ENCODE measurements at places on chromosomes 3 and 15.

DNA sequence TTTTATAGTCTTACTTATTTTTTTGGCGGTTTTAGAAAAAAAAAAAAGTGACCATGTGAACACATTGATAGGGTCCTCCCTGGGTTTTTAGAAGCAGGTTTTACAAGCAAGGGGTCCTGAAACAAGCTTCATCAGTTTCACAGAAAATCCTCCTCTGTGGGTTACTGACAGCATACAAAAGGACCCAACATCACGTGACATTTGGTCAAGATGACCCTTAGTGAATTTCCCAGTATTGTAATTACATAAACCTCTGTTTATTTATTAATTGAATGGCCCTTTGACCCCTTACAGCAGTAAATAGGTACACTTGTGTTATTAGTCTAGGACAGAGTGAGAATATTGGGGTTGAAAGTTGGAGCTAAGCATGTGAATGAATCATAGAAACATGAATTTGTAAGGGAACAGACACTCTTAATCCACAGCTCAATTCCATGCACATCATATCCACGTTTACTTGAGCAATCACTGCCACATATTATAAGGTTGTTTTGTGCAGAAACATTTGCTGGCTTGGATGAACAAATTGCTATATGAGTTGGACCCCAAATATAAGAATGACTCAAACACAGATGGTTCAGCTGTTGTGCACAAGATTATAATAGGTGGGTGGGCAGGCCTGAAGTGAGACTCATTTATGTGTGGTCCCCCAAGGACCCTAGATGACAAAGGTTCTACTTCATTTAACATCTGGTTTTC is 137.5 kb downstream of the ZNF385D start:
- no peak for DNase-seq

- no peak for DNase-seq
Observed at GRCh38 chr3:143277531-143277930, 158.0 kb downstream of the CHST2 start.

GRCh38 chr15:67824976-67825880 is at the start of gene SKOR1:
SKOR1 (plus strand) TSS chr15:67825509; CDS start chr15:67825603, 94 bp downstream.
- DNase-seq, result no peak

GRCh38 chr3:95343228-95343627 is 1280.4 kb downstream of the NSUN3 start:
- DNase-seq, result no peak

GRCh38 chr15:40469776-40470390 is 901 bp upstream of the CHST14 start:
- DNase-seq, result no peak

All from anterior cingulate cortex (tissue), 58 donors.